Hippocampal formation (tissue), 2 donors: ENCODE measurements at places on chromosomes 4 and X.

DNA sequence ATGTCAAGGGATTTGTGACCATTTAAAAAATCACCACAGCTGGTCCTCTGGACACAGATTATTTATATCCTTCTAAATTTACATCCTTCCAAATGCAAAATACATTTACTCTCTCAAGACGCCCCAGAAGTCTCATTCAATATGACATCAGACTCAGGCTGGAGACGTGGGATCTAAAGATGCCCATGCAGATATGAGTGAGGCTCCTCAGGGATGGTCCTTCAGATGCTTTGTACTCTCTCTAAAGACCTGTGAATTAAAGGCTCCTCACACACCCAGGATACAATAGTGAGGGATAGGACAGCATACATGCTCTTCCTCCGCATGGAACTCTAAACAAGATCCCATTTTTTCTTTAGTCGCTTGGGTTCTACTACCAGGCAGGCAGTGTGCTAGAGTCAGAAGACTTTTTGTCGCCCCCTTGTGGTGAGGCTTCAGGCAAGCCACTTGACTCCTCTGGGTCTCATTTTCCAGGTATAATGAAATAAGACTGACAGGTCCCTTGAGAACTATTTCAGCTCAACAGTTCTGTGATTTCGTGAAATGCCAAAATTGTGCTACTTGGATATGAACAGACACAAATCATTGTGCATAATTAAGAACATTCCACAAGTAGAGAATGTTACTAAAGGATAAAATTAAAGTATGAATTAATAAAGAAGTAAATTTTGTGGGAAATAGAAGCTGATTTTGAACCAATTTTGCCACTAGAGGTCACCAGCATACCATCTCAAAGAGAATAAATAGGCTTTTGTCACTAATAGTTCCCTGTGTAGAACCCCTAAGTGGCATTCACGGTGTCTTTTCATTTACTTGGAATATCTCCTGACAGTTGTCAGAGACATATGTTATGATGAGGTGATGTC is 13.7 kb upstream of the SCOC start:
- peak; percentile 70 for DNase-seq

GRCh38 chr4:22048323-22048722 is 99.8 kb upstream of the KCNIP4 start:
- no peak for DNase-seq

DNA sequence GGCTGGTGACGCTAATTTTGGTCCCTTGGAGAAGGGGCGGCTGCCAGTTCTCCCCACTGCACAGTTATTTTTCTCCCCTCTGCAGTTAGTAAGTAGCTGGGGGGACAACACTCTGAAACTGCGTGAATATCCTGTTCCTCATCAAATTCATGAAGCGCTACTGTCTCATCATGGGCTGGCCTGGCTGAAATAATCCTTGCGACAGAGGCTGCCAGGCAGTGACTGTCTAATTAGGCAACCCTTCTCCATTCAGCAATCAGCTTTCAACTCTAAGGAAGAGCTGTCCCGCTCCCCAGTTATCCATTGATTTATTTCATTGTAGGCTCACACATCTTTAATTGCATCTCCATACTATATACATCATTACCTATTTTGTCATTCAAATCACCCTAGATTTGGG is 8.2 kb downstream of the SH3TC1 start:
- no peak for DNase-seq

GRCh38 chr4:5752376-5753184 is 41.6 kb downstream of the EVC start:
- no peak for DNase-seq

GRCh38 chrX:55312655-55313054 is 47.9 kb upstream of the PAGE3 start:
- DNase-seq = no peak

GRCh38 chr4:108008721-108009120 is 19.0 kb downstream of the HADH start:
- no peak for DNase-seq

GRCh38 chrX:108736509-108737479 is at the start of gene IRS4:
IRS4 (minus strand) TSS chrX:108736563.
- DNase-seq = peak; percentile 30

GRCh38 chr4:20544645-20545044 is 155.6 kb upstream of the PACRGL start:
- DNase-seq = peak; percentile 77

GRCh38 chr4:6280365-6280996 is 10.8 kb downstream of the WFS1 start:
- DNase-seq = no peak

DNA sequence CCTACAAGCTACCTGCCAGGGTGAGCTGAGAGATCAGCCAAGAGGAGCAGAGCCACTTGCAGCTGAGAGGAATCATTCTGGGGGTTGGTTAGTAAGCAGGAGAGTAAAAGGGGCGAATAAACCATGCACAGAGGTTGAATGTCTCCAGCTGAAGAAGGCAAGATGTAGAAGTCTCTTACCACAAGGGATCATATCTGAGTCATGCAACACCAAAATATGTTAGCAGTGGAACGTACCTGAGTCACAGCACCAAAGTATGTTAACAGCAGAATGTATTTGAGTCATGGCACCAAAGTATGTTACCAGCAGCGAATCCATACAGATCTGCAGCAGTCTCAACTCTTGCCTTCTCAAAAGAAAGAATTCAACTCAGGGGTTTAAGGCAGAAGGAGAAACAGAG is 29.9 kb downstream of the C4orf51 start:
- DNase-seq = no peak

DNA sequence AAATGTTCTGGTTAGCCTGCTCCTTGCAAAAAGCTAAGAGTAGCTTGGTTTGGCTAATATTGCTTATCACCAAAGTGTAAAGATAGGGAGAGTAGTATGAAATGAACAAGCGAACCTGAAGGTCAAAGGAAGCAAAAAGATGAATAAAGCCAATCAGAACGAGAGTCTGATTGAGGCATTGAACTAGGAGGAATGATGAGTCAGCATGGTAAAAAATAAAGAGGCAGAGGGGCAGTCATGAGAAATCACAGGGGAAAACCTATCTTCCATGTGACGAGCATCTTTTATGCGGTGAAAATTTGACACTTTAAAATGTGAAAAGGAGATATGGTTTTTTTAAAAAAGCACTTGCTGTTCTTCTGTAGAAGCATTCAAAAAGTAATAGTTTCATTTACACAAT is 533.7 kb downstream of the SPOCK3 start:
- DNase-seq = no peak

DNA sequence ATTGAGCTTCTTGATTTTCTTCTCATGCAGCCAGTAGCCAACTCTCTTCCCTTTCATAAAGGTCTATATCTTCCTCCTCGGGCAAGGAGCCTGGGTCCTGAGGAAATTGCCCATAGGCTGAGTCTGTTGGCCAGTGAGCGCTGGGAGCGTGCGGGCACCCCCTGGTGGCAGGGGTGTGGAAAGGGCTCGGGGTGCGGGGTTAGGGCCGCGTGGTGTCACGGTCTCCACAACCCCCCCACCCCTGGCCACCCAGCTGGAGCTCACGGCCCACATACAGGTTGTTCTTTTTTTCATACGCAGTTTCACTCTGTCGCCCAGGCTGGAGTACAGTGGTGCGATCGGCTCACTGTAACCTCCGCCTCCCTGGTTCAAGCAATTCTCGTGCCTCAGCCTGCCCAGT is 13.1 kb downstream of the RBM10 start:
- DNase-seq = no peak

- DNase-seq = no peak
These were observed 176.7 kb upstream of the FAT1 start for GRCh38 chr4:186900232-186900900.
